Left renal pelvis (tissue), 4 donors: ENCODE measurements at places on chromosomes 16 and 17. TPM values are rescaled to one million over a fixed set of nuclear protein-coding genes. Genes with fewer than 3 reads are reported as not detected.

DNA sequence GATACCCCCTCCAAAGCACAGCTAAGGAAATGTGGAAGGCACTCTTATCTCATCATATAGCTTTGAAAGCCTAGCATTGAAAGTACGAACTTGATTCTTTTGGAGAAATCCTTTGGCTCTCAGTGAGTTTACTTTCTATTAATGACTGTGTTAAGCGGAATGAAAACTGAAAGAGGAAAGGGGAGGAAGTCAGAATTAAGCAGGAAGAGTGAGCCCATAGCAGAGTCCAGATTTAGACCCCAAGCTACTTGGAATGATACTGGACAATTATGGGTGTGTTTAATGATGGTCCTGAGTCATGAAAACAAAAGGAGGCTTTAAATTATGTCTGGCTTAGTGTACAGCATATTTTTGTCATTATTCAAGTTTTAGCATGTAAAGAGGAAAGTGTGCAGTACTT lies 42.2 kb downstream of the TENT4B start:
- no peak for DNase-seq

The CLEC16A gene
- 21.0 TPM for polyA plus RNA-seq

DNA sequence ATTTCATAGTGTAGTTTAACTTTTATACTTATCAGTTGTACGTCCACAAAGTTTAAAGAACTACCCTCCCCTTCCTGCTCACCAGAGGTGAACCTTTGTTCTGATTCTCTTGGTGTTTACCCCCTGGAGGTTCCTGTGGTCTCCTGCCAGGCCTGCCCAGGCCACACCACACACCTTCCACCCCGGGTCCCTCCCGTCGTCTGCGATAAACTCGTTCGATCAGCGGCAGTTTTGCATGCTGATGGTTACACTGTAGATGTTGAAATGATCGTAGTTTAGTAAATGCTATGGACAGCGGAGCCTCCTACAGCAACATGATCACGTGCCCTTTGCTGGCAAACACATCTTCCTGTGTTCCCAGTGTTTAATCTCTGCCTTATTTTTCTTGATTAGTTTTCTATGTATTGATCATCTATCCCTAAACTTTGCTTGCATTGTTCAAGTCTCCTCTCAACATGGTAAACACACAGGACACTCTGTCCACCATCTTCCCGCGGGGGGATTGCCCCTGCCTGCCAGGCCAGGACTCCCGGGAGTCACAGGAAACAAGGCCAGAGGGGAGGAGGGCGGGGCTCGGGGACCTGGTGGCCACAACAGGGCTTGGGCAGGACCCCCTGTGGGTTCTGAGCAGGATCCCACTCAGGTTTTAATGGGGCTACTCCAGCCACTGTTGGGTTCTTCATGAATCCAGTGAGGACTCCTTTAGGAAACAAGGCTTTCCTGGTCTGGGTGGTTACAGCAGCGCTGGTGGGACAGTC lies 2.8 kb upstream of the ACSF3 start:
- DNase-seq: no peak

DNA sequence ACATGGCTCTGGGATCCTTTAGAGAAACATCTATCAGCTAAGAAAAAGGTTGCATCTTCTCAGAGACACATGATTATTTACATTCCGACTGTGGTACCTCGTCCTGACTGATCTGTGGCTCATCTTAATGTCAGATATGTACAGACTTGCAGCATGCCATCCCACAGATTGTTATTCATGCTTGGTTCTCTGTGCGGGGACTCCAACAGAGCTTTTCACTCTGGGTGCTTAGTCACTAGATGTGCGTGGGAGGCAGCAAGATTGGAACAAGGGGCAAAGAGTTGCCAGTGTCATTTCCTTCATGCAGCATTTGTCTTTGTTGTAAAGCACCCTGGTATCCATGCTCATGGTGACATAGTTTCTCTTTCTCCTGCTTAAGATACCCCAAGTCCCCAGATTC lies 179.1 kb upstream of the CACNG5 start:
- no peak for DNase-seq

GRCh38 chr17:44932096-44932786 lies 15.3 kb downstream of the KIF18B start:
- DNase-seq: no peak

The MYH1 gene
- not detected for polyA plus RNA-seq

The FBXW10 gene
- 0.46 TPM for polyA plus RNA-seq

The RAB34 gene
- polyA plus RNA-seq: 187 TPM

DNA sequence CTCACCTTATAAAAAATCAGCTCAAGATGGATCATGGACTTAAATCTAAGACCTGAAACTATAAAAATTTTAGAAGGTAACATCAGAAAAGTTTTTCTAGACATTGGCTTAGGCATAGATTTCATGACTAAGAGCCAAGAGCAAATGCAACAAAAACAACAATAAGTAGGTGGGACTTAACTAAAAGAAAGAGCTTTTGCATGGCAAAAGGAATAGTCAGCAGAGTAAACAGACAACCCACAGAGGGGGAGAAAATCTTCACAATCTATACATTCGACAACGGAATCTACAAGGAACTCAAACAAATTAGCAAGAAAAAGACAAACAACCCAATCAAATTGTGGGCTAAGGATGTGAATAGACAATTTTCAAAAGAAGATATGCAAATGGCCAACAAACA lies 368.4 kb upstream of the KIF2B start:
- DNase-seq: no peak

DNA sequence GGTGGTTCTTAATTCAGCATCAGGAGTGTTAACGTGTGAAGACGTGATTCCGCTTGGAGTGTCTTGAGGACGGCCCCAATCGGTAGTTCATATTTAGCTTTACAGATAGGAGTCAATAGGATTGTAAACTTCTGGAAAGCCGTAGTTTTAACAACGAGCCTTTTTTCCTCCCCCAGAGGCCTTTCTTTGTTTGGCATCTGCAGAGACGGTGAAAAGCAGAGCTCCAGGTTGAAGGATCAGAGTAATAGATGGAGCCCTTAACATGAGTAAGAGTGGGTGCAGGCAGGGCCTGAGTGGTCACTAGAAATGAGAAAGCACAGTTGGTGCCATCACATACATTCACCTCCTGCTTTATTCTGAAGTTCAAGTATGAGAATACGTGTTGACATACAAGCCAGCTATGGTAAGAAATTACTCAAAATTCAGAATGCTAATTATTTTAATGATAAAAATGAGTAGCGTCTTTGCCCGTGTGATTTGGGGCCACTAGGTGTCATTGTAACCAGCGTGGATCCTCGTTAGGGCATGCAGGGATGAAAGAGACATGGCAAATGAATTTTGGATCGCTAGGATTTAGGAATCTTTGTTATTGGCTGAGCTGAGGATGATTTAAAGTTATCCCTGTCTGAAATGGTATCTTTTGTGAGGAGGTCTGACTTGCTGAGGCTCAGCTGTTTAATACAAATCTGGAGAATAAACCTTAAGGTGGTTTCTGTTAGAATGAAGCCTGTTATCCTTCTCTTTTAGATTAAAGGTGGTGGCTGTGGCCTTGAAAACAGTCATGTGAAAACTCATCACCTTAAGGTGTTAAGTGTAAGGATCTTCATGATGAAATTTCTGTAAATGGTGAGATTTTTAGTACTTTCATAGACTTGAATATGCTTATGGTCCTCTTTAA lies 18.6 kb downstream of the PRCD start:
- DNase-seq: no peak

DNA sequence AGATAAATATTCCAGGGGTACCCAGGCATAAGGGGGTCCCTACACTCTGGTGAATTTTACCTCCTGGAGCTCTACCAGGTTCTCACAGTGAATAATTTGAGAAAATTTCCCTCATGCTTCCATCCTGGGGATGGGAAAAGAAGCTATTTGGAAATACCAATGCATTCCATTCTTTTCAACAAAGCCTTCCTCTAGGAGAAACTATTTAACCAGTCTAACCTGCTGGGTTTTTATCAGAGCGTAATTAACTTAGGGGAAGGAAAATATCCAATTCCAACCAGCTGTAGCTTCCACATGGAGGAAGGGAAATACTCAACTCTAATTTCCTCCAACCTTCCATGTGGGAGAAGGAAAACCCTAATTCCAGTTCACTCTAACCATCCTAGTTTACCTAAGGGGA lies 17.0 kb downstream of the MFSD6L start:
- DNase-seq: no peak

DNA sequence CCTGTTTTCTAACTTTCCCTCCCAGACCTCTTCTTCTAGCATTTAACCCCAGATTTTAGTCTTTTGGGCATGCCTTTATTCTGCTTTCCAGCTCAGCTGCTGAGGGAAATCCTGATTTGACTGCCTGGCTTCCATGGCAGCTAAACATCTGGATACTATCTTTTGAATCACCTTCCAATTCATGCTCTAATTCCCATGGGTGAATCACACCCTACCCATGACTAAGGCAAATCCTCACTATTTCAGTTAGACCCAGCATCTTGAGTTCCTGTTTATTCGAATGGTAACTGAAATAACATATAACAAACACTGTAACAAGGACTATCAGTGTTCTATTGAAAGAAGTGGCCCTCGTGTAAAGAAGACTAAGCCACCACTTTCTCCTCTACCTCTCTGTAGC lies 29.8 kb downstream of the CA10 start:
- DNase-seq: no peak

GRCh38 chr17:79372470-79373238 lies 238.2 kb downstream of the RBFOX3 start:
- DNase-seq: no peak

GRCh38 chr16:14454391-14454790 lies 175.7 kb downstream of the PARN start:
- no peak for DNase-seq

The NPW gene
- 5.6 TPM for polyA plus RNA-seq

DNA sequence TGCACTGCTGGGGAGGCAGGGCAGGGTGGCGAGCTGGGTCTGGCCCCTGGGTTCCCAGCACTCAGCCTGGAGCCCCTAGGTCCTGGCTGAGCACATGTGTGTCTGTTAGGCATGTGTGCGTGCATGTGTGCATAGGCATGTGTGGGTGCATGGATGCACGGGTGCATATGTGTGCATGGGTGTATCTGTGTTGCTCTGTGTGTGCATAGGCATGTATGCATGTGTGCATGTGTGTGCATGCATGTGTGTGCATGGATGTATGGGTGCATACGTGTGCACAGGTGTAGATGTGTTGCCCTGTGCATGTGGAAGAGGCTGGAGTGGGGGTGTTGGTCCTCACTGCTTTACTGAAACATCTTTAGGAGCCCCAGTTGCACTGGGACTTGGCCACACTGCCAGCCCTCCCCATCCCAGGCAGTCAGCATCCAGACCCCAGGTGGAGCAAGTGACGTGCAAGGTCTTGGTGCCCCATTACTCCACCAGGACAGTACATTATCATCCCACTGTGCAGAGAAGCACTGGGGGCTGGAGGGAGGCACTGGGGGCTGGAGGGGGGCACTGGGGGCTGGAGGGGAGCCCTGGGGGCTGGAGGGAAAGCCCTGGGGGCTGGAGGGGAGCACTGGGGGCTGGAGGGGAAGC lies 10.4 kb upstream of the DPEP1 start:
- no peak for DNase-seq

GRCh38 chr16:30115238-30115637 lies 1.9 kb upstream of the GDPD3 start:
- DNase-seq: no peak

The CCL18 gene
- polyA plus RNA-seq: not detected

GRCh38 chr17:27526604-27527002 lies 70.4 kb downstream of the KSR1 start:
- DNase-seq: no peak

GRCh38 chr16:3434373-3434772 lies 8.9 kb downstream of the ZNF597 start:
- no peak for DNase-seq

The TNFRSF13B gene
- not detected for polyA plus RNA-seq

The NPB gene
- 0.33 TPM for polyA plus RNA-seq

GRCh38 chr16:19706846-19707245 lies 11.2 kb downstream of the KNOP1 start:
- no peak for DNase-seq

The HOXB1 gene
- 0.21 TPM for polyA plus RNA-seq

The PTX4 gene
- polyA plus RNA-seq: not detected

The CHMP6 gene
- polyA plus RNA-seq: 28.5 TPM

DNA sequence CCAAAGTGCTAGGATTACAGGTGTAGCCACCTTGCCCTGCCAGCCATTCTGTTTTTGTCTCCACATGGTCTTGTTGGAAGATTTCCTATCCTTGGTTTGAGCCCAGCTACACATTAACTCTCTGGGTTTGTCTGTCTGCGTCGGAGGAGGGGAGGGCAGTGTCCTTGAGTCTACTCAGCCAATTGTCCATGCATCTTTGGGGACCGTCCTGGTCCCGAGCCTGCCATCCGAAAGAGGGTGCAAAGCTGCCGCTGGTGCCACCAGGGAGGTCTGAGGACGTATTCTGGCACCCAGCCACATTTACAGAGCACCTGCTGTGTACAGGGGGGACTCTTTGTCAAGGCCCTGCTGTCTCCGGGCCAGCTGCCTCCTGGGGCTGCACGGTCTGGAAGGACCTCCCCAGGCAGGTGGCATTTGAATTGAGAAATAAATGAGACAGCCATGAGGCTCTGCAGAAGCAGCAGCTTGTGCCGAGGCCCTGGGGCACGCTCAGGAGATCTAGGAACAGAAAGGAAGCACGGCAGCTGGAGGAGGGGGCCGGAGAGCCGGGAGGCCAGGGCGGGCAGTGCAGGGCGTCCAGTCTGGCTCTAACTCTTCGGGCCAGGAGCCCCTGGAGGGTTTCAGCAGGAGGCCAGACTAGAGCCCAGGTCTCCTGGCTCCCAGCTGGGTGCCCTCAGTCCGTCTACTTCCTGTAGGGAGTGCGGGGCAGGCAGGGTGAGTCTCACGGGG lies 1.5 kb downstream of the CYBA start:
- no peak for DNase-seq

- no peak for DNase-seq
These were observed 79.8 kb downstream of the CMIP start for GRCh38 chr16:81524382-81524781.

The C17orf50 gene
- not detected for polyA plus RNA-seq

The CCDC154 gene
- 1.4 TPM for polyA plus RNA-seq

DNA sequence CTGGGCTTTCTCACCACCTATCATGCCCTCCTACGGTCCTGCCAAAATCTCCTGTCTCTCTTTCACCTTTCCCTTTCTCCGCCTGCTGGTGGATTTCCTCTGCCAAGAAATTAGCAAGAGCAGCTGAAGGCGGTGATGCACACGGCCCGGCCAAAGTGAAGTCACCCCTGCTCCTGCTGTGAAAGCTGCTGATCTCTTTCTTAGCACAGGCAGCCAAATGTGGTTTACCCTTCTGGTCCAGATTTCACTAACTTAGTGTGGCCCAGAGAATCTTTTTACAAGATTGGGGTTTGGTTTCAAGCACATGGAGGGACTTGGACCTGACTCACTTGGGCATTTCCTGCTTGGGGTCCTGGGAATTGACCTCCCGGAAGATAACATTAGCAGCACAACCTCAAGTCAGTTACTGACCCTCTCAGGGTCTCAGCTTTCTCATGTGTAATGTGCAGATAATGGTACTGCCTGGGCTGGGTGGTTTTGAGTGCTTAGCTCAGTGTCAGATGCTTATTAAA lies 155.7 kb downstream of the SOCS1 start:
- DNase-seq: no peak
